ENCODE measurements at places on chromosomes 6 and 20. TPM values are rescaled to one million over a fixed set of nuclear protein-coding genes. Genes with fewer than 3 reads are reported as not detected.

The MCHR2 gene
- not detected for total RNA-seq

GRCh38 chr20:36663031-36663430 is 17.0 kb upstream of the SLA2 start:
- DNase-seq: no peak

DNA sequence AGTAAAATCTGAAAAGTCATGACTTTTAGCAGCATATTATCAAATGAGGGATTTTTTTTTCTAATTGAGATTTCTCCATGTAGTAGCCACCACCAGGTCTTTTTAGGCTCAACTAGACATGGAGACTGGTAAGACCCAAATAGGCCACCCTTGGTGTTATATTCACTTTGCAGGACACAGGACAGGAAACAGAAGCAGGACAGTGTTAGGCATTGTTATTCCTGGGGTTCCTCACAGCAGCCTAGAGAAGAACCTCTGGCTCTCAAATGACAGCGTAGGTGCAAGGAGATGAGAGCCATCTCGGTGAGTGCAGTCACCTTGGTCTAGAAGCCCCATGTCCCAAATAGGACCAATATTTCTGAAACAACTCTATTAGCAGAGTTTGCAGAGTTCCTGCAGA is 19.2 kb upstream of the PBOV1 start:
- no peak for DNase-seq

GRCh38 chr6:145199961-145200360 is 535.4 kb downstream of the EPM2A start:
- no peak for DNase-seq

Data from chondrocyte (in vitro differentiated cells).